ENCODE measurements at places on chromosomes 5 and 9.

DNA sequence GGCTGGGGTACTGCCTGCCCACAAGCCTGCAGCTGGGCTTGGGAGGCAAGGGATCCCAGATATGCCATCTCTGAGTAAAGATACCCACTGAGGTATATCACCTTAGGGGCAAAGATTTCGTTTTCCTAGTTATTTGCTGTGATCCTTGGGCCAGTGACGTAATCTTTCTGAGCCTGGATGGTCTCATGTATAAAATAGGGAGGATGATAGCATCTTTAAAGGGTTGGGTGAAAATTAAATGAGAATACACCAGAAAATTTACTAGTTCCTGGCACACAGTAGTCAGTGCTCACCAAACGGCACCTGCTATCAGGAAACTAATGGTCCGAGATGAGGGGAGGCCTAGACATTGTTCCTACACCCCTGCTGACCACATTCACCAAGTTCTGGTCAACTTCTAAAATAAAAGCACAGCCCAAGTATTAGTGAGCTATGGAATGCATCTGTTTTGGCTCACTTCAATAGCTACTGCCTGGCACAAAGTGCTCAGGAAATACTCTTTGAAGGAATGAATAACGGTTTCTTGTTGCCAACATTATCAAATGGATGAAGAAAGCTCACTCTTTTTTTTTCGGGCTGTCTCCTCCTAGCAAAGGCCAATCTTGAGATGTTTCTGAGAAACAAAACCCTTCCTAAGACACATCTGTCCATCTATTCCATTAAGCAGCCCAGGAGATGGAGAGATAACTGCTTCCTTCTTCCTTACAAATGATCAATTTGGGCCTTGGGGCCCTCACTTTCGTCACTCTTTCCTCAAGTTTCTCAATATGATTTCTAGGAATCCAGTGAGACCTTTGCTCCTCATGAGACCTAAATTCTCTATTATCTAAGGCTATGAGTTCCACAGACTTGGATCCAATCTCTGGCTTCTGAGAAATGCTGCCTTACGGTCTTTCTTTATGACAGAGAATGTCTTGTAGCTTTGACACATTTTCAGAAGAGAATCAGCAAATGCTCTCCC, 98.2 kb downstream of the DPYSL3 start:
- no peak for DNase-seq

- DNase-seq: no peak
Measured at GRCh38 chr5:119373449-119373858, 17.6 kb downstream of the TNFAIP8 start.

DNA sequence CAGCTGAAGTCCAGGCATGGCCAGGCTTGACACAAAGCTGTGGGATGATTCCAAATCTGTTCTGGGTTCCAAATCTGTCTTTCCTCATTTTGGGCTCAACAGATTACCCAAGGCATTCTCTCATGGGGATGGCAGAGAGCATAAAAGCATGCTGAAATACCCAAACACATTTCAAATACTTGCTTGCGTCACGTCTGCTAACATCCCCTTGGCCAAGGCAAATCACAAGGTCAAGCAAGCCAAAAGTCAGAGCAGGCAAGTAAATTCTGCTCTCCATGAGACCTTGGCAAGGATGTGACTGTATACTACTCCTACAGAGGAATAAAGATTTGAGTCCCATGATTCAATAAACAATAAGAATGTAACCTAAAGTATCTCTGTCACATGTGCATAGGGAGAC, 306.7 kb downstream of the EPB41L4A start:
- no peak for DNase-seq

DNA sequence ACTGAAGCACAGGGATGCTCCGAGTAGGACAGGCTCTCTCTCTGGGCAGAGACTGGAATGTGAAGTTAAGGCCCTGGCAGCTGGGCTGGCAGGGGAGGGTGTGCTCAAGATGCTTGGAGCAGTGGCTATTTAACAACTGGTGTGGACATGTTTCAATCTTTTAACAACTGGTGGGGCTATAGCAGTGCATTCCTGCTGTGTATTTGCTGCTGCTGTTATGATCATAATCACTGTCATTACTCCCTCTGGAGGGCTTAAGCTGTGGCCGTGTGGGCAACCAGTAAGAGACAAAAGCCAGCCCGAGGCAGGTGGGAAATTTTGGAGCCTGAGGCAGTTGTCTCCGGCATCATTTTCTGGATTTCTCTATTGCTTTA, 33.3 kb upstream of the PTGS1 start:
- DNase-seq: no peak

DNA sequence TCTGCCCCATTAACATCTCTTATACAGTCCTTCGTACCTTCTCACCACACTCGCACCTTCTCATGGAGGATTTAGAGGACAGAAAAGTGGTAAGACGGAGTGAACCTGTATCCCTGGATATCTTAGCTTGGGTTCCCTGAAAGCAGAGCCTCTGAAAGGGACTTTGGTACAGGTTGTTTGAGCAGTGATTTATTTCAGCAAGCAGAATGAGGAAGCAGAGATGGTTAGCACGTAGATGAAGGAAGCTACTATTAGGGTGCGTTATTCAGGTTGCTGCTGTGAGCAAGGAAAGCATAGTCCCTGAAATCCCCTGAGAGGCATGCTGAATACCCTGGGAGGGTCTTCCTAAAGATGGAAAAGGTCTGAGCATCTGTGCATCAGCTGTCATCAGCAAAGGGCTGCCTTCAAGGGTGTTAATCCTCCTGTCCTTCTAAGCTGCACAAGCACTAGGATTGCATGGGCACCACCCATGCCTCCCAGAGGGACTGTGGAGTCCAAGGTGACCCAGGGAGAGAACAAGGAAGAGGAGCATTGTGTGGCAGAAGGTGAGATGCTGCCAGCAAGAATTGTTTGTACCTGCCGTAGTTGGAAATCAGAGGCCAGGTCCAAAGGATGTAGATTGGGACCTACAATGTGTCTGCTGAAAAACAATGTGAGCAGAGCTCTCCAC, 273.7 kb downstream of the RASEF start:
- no peak for DNase-seq

DNA sequence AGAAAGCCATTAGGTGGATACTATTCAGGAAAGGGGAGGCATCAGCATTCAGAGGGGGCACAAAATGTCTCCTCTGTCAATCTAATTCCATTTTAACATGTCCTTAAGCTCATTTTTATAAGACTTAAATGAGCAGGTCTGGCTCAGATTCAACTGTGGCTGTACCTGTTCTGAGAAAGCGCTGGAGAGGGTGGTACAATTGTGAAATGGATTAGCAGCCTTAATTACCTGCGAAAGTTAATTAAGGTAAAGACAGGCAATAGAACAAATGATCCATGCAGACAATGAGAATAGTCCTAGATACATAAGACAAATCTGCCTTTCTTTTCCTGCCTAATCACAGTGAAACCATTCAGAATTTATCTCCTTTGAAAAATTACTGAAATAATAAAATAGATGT, 96.2 kb downstream of the TAF11L14 start:
- no peak for DNase-seq

DNA sequence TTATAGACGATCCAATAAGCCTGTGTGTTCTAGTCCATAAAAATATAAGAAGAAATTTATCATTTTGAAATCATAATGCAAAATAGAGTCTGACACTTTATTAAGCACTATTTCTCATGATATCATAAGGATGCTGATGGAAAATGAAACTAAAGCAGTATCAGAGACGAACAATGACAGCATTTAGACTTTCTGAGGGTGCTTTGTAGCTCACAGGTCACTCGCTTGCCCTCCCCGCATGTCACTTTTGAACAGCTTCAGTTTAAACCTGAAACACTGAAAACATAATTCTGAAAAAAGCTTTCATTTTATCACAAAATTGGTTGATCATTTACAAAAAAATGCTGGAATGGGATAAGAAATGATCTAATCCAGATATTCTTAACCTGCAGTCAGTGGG, 247.1 kb downstream of the EBF1 start:
- DNase-seq: no peak

DNA sequence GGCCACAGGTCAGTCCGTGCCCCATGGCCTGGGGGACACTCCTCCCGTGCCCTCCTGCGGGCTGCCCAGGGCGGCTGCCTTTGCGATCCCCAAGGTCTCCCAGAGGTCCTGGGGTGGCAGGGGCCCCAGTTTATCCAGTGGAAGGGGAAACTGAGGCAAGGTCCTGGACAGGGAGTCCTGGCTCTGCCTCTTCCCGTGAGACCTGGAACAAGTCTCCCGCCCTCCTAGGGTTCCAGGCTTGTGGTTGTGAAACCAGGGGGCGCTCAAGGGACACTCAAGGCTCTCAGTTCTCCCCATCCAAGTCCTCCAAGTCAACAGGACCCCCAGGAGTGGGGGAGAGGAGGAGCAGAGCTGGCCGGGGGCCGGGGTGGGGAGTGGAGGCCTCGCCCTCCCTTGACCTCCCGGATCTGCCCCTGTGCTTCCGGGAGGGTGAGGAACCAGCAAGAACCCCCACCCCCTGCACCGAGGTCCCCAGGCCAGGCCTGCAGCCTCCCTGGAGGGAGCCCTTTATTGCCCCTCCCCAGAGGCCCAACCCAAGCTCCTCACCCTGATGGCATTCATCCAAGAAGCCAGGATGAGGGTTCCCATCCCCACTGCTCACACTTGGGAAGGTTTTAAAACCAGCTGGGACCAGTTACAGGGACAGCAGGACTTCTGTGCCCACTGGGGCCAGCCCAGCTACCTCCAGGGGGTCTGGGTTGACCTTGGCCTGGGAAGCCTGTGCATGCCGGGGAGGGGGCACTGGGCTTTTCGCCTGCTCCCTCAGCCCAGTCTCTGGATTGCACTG, 24.7 kb upstream of the TMEM250 start:
- DNase-seq: no peak

DNA sequence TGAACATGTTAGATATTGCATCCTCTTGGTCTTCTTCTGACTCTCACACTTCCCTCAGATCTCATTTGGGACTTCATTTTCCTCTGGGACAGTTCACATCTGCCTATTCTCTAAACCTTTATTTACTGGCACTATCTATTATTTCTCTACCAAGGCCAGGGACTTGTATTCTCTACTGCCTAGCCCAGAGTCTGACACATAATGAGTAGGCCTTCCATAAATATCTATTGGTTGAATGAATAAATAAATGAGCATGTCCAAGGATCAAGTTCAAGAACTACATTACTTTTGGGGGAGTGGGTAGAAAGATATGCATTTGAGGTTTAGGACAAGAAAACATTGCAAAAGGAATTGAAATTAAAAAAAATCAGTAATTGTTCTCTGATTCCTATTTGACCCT, 250.3 kb downstream of the TRIM32 start:
- DNase-seq: no peak

DNA sequence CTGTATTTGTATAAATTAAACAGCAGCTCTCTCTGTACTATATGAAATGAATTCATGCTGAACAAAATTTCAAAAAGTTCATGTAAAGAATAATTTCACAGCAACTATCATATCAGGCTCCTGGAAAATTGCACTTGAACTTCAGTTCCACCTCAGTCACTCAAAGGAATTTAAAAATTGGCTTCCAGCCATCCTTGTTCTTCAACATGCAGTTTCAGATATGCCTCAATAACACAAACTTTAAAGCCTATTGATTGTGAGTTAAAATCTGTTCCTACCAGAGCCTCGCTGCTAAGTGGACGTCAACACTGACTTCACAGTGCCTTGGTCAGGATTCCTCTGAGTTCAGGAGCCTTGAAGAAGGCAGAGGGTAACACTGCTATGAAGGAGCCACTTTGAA, 418.7 kb upstream of the WWC1 start:
- no peak for DNase-seq

DNA sequence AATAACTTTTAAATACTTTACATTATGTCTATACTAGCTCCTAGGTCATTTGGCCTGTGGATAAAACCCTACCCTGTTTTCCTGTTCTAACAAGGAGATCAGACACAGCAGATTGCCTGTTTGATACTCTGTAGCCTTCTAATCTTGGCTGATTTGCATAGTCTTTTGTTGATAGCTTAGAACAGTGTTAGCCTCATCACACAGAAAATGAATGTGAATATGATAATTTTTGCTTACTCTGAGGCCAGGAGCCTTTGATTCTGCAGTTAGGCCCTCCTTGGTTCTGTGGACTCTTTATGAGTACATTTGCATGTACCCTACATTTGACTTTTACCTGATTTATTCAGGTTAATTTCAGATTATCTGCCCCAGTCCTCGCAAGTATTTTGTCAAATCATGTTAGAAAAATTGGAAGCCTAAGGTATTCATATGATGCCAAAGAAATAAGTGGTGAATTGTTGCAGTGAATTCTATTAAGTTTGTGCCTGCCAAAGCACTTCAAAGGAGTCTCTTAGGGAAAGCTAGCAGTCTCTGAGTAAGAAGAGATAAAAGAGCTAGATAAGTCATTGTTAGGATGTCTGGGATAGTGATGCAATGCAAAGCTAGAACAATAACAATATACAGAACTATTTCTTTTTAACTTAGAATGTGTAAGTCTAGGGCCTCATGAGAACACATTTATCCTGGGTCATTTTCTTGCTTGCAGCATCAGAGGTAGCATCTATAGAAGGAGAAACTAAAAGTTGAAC, 56.4 kb downstream of the SCAMP1 start:
- DNase-seq: no peak

DNA sequence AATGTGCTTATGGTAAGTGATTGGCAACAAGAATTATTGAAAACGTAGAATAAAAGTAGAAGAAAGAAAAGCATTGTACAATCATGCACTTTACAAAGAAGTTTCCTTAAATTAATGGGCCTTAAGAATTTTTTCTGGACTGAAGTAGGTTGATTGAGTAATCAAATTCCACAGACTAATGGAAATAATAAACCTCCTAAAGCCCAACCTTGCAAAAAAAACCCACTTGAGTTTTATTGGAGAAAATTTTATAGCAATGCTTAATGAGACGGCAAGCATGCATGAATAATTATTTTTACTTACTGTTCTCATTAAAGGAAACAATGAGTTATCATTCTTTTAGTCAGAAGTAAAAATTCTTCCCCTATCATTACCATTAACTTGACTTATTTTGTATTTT, 676.1 kb upstream of the C9orf72 start:
- DNase-seq: no peak

DNA sequence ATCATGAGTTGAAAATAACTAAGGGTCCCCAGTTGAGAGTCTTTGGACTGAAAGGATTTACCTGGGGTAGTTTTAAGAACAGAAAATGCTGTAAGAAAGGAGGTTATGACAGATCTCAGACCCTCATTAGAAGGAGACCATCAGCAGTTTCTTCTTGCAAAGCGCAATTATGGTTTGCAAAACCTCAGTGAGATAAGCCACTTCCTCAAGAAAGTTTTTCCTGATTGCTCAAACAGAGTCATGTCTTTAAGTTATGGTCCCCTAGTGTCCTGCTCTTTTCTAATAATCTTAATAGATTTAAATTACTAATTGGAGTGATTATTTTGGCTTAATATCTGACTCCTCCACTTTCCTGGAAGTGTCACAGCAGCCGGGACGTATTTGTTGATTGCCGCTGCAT, 293.2 kb upstream of the KLF4 start:
- no peak for DNase-seq

GRCh38 chr5:176574297-176574591, 25.1 kb downstream of the CDHR2 start:
- DNase-seq: no peak

All from T-helper 2 cell (primary cell).